ENCODE measurements at places on chromosomes 2 and 18.

- DNase-seq = no peak
Measured at GRCh38 chr2:238286987-238287736, 1.2 kb downstream of the PER2 start.

GRCh38 chr18:31965316-31965970, 22.5 kb upstream of the TRAPPC8 start:
- no peak for DNase-seq

GRCh38 chr2:138649571-138649970, 130.6 kb downstream of the NXPH2 start:
- no peak for DNase-seq

DNA sequence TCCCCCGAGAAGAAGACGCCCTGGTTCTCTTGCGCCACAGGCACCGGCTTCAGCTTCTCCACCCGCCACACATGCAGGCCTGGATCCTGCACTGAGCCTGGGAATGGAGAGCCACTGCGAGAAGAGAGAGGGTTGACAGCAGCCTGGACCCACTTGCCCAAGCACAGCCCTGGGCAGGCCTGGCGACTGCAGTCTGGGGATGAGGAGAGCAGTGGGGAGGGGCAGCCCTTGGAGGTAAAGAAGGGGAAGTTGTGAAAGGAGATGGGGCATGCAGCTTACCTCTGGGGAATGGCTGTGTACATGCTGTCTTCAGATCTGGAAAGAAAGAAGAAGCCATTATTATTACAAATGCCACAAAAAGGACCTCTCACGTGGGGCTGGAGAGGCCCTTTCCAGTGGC, 8.3 kb downstream of the CAPG start:
- no peak for DNase-seq

DNA sequence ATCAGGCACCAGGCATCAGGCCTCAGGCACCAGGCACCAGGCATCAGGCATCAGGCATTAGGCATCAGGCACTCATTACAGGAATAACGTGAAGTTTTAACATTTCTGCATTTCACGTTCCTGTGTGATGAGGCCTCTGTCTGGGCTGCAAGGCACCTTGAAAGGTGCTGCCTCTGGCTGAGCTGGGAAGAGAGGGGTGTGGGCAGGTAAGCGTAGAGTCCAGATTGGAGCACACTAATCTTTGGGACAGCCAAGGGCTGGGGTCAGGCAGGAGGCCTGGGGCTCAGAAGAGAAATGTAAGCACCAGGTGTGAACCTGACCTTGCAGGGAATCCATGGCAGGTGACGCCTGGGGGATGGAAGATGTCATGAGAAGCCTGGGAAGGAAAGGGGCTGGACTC, 25.3 kb upstream of the SNTG2 start:
- DNase-seq = no peak

- DNase-seq = no peak
Measured at GRCh38 chr2:175690113-175690837, 311.8 kb downstream of the LNPK start.

- DNase-seq = no peak
Measured at GRCh38 chr2:168191955-168192785, 55.2 kb downstream of the STK39 start.

- DNase-seq = no peak
Measured at GRCh38 chr2:55718165-55719008, 24.7 kb upstream of the PNPT1 start.

DNA sequence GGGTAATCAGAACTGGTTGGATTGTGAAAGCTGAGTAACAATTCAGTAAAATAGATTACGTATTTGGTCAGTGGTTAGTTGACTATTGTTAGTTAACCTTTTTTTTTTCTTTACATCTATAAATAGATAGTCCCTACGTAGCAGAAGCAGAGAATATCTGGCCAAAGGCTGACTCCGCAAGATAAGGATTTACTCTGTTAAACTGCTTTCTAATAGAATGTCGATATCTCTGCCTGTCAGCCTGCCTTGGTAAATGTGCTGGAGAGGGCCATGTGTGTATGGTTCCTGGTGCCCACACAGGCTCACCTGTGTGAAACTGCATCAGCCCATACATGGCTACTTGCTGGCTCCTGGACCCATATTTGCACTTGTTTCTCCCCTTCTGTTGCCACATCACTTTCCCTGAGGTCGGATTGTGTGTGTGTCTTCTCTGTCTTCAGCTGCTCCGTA, 94.4 kb downstream of the CRIM1 start:
- no peak for DNase-seq

DNA sequence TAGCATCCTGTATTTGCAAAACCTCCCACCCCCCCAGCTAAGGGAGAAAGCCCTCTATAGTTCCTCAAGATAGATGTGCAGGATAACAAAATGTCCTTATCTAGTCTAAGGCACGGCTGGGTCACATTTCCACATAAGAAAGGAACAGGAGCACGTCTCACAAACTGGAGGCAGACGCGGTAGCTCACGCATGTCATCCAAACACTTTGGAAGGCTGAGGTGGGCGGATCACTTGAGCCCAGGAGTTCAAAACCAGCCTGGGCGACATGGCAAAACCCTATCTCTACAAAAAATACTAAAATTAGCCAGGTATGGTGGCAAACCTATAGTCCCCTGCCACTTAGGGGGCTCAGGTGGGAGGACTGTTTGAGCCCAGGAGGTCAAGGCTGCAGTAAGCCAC, 9.3 kb downstream of the SF3B1 start:
- no peak for DNase-seq

DNA sequence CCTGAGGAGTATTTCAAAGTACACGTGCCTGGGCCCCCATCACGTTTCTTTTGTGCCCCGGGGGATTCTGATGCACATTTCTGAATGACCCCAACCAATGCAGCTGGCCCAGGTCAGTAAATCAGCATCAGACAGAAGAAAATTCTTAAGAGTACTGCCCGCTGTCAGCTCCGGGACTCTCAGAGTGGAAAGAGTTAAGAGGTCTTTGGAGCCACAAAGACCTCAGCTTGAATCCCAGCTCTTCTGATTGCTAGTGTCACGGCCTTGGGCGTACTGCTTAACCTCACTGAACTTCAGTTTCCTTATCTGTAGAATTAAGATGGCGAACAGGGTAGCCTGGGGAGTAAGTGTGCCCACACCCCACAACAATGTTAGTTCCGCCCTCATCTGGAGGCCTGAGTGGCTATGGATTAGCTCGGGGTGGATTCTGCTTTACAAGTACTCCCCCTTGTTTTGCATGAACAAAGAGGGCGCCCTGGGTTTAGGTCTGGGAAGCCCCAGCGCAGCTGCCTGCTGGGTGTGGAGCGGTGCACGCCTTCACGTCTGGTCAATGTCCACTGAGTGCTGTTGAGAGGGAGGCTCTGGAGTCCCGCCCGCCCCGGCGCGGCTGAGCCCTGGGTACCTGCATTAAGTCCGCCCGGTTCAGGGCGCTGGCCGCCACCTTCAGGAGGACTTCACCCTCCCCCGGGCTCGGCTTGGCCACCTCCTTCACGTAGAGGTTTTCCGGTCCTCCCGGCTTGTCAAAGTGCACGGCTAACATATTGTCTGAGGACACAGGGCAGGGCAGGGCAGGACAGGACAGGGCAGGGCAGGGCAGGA, 858 bp downstream of the TP53I3 start:
- DNase-seq = peak; percentile 8

DNA sequence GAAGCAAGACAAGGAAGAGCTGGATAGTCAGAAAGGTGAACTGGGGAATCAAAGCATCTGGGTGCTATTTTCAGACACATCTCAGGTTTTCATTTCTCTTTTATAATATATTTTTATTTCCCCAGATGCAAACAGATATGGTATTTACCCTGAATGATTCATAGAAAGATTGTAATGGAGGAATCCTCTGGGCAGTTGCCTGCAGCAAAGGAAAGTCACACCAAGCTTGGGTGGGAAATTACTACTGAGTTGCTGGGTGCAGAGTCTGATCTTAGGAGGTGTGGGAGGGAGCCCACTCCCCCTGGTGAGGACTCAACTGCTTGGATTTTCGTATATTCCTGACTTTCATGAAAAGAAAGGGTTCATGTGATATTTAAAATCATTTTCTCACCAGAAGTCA, 2.1 kb downstream of the EFR3B start:
- no peak for DNase-seq

- DNase-seq = no peak
Measured at GRCh38 chr2:85435220-85435958, 16.9 kb downstream of the SH2D6 start.

GRCh38 chr2:74864728-74865722, 31.1 kb downstream of the HK2 start:
- no peak for DNase-seq

Data from stimulated activated CD8-positive, alpha-beta memory T cell treated with anti-CD3 and anti-CD28 coated beads, Interleukin-15, amount 100 ng/mL, for 48 hours (primary cell).